Mesendoderm (in vitro differentiated cells): ENCODE measurements at places on chromosomes 12 and 14.

- peak; percentile 10 for DNase-seq
These were observed 109.2 kb downstream of the ATXN7L3B start for GRCh38 chr12:74646831-74647230.

- no peak for DNase-seq
These were observed 42.1 kb downstream of the CCDC175 start for GRCh38 chr14:59534361-59534987.

DNA sequence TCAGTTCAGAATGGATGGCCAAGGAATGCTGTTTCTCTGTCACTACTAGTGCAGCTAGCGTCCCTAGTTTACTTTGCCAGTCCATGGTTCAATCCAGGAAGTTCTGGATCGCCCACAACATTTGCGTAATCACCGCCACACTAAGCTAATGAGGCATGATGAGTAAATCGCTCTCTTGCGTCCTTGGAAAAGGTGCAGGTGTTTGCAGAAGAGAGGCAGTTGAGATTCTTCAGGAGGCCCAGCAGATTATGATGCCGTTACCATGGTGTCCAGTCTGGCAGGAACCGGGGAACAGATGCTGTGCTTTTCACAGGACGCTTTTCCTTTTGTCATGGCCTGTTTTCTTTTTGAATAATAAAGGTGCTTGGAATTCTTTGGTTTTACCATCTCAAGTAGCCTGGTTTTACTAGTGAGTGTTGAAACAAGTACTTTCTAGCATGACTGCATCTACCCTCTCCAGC lies 9.0 kb downstream of the TPH2 start:
- peak; percentile 73 for DNase-seq

DNA sequence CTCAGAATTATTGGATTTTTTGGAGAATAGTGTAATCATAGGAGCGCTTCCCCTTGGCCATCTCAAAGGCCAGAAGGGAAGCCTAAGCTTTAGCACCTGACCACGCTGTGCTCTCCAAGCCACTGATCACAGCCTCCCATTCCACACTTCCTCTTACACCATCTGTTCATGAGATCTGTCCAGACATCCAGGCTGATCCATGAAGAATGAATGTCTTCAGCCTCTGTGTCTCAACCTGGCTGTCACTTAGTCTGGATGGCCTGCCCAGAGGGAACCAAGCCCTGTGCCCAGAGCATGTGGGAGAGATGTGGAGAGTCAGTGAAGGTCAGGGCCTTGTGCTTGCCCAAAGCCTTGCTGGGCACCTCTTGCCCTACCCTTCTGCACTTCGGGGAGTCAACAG lies 40.5 kb downstream of the TSPAN11 start:
- DNase-seq: no peak

DNA sequence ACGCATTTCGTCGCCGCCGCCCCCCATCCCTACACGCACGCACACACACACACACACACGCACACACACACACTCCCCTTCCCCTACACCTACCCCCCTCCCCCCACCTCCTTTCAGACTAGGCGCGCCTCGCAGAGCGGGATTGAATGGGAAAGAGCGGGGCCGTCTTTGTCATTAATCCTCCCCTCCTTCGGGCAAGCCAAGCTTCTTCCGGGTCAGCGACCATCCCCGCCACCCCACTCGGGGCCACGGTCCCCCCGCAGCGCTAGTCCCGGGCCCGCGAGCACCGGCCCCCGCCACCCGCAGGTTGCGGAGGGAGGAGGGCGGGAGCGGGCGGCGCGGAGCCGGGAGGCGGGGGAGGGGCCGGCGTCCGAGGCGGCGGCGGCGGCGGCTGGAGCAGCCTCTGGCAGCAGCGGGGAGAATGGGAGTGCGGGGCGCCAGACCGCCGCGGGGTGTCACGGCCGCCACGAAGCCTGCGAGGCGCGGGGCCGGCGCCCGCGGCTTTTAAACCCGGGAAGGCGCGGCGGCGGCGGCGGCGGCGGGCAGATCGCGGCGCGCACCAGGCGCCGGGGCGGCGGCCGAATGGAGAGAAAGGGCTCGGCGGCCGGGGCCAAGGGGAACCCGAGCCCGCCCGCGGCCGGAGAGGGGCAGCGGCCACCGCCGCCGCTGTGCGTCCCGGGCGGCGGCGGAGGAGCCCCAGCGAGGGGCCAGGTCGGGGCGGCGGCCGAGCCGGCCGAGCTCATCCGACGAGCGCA lies at the start of gene TTC9:
Gene TTC9 (plus strand): TSS at position 369 of the 755 bp plus-strand sequence. CDS start 214 bp downstream, at position 583.
- no peak for DNase-seq

GRCh38 chr14:104078031-104078455 lies 7.5 kb upstream of the ASPG start:
- peak; percentile 96 for DNase-seq

GRCh38 chr12:103766028-103766427 lies 75.0 kb downstream of the NT5DC3 start:
- no peak for DNase-seq

- no peak for DNase-seq
These were observed 358.8 kb downstream of the GLT1D1 start for GRCh38 chr12:129211862-129212630.

DNA sequence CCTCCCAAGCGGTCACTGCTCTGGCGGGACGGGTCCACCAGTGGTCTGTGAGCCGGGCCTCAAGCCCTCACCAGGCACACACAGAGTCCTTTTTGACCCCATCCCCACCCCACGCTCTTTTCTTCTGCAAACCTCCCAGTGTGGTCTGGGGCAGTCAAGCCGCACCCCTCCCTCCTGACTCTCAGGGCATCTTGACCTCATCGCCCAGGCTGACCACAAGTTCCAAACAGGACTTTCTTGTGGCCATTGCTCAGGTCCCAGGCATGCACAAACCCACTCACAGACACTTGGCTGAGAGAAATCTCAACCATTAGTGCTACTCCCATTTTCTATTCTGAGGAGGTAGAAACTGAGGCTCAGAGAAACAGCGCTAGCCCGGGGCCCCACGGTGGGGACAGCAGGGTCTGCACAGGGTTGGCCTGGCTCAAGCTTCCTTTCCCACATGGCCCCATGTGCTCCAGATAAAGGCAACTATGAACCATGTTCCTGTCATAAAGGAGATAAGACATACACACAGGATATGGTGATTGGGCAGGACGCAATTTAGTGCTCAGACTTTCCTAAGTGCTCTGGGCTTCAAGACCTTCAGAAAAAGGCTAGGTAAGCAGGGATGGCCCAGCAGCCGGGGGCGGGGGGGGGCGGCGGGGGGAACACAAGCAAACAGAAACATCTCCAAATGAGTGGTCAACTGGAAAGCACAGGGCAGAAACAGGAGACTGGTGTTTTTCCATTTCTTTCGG lies 69.6 kb downstream of the ITPK1 start:
- DNase-seq: no peak

GRCh38 chr12:98478606-98479005 lies 36.8 kb upstream of the TMPO start:
- no peak for DNase-seq

- peak; percentile 26 for DNase-seq
These were observed 220.5 kb downstream of the BCAT1 start for GRCh38 chr12:24728366-24728765.

GRCh38 chr14:73747379-73748211 lies 33.4 kb upstream of the PNMA1 start:
- DNase-seq: peak; percentile 50

GRCh38 chr12:4420138-4420670 lies 25.4 kb downstream of the FGF6 start:
- DNase-seq: no peak

DNA sequence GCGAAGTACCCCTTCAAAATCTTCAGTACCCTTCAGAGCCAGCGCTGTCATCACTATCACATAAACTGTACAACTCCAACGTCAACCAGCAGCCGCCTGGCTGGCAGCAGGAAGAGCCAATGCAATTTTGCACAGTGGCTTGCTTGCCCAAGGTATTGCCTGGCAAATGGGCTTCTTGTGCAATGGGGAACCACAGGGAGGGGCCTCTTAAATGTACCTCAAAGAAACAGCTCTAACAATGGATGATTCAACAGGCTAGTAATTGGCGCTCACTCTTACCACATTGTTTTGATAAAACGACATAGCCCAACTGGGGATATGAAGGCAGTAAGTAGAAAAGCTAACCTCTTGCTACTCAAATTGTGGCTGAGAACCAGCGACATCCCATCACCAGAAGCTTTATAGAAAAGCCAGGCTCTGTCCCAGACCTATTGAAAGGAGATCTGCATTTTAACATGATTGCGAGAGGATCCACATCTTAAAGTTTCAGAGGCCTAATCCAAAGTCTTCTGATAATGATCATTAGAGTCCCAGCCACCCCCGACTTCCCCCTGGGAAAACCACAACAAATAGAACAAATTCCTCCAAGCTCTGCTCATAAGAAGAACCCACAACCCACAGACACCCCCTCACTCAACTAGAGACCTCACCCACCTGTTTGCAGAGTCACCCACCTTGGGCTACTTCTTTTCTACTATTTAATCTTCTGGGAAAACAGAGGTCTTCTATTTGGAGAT lies 125.3 kb upstream of the HIF1A start:
- no peak for DNase-seq

- no peak for DNase-seq
These were observed 5.8 kb downstream of the AP5M1 start for GRCh38 chr14:57274551-57274950.

DNA sequence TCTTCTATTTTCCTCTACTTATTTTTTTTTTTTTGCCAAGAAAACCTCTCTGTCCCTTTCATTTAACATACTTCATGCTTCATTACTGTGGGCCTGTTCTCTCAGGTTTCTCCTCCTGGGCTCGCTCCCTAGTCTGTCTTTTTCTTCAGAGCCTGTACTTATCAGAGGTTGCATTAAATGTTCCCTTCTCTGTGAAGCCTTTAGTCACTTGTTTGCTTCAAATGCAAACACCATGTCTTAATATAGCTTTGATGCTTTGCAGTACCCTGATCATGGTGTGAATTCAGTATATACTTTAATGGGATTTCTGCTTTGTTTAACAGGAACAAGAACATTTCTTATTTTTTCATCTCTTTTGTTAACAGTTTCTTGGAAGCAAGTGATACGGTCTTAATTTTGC lies 72.7 kb upstream of the DNM1L start:
- DNase-seq: no peak

- DNase-seq: no peak
These were observed 4.7 kb downstream of the LRP1-AS start for GRCh38 chr12:57142727-57143126.

GRCh38 chr14:67882986-67883555 lies 63.5 kb downstream of the RAD51B start:
- DNase-seq: no peak

GRCh38 chr12:119835068-119835467 lies 42.1 kb downstream of the CIT start:
- DNase-seq: peak; percentile 61

DNA sequence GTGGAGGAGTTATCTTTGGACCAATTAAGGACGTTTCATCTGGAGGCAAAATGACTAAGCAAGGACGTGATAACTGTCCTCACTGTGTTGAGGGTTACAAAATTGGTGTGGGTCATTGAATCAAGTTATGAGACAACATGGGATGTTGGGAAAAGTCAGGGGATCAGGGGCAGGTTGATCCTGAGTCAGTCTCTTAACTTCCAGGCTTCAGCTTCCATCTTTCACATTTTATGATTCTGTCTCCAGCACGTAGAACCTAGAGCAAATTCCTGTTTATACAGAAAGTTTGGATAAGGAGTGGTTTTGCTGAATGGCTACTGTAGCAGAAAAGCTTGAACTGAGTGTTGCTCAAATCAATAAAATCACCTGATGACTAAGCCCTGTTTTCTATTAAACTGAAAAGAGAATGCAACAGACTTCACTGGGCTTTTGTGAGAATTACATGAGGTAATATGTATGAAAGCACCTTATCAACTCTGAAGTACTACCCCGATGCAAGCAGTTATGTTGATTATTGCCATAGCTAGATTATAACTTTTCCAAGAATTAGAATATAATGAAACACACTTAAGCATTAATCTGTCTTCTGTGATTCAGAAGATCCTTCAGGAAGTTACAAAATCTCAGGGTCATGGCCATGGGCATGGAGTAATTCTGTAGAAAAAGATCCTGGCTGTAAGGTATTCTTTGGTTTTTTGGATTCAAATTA lies 184.8 kb downstream of the ETV6 start:
- no peak for DNase-seq

- peak; percentile 93 for DNase-seq
These were observed 7.6 kb upstream of the AEBP2 start for GRCh38 chr12:19431407-19432308.

GRCh38 chr12:23640754-23641153 lies 308.7 kb downstream of the SOX5 start:
- DNase-seq: peak; percentile 25

DNA sequence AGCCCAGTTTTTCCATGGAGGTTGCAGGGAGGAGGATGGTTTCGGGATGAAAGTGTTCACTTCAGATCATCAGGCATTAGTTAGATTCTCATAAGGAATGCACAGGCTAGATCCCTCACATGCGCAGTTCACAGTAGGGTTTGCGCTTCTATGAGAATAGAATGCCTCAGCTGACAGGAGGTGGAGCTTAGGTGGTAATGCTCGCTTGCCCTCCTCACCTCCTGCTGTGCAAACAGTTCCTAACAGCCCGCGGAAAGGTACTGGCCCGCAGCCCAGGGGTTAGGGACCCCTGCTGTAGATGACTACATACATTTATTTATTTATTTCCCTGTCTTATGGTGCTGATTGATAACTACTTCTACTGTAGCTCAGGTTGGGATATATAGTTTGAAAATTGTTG lies 93.2 kb downstream of the FBXO33 start:
- peak; percentile 74 for DNase-seq

DNA sequence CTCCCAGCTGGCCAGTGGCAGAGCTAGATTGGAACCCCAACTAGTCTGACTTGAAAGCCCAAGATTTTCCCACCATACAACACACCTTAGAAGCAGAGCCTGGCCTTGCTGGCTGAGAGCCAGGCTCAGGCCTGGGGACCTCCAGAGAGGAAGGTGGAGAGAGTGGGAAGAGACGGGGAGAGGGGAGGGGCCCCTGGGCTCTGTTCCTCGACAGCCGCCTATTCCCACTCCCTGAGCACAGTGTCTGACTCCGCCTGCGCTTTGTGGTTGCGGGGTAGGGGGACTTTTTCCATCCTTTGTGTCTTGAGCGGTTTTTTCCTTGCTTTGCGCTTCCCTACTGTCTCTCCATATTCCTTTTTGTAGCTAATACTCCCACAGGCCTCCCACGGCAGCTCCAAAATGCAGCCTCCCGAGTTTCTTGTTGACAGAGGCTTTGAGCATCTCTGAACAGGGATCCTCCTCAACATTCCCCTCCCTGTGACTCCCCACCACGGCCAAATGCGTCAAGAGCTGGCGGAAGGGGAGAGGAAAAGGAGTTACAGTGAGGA lies 4.0 kb upstream of the KCNH3 start:
- DNase-seq: no peak
